Tongue (tissue), 3 donors: ENCODE measurements at places on chromosomes 2 and 18. TPM values are rescaled to one million over a fixed set of nuclear protein-coding genes. Genes with fewer than 3 reads are reported as not detected.

Gene SKOR2
- not detected for total RNA-seq

Gene MAP3K19
- 0.21 TPM for total RNA-seq

Gene ALKAL2
- total RNA-seq, result 2.3 TPM

Gene RAMP1
- 51.7 TPM for total RNA-seq

Gene NT5DC4
- total RNA-seq, result 0.21 TPM

Gene PLB1
- total RNA-seq, result 2.4 TPM

DNA sequence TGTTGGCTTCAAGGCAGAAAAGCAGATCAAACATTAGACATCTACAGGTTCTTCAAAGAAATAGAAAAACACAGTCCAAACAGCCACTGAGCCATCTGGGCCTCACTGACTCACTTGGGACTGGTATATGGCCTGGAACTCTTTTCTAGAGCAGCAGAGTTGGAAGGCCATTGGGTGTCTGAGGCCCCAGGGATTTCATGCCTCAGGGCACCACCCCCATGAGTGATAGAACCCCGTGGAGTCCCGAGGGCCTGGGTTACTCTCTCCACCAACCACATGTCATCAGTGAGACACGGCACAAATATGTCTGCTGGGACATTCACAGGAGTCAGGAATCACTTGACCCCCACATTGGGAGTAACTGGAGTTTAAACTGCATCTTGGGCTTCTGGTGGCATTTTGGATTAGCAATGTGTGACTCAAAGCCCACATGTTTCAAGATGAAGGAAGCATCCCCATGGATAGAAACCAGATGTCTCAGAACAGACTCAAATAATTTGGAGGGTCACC is 44.0 kb downstream of the CAPN13 start:
- DNase-seq, result no peak

GRCh38 chr2:159227467-159227866 is 59.0 kb downstream of the WDSUB1 start:
- DNase-seq, result no peak

GRCh38 chr2:190340369-190340768 is 3.0 kb upstream of the INPP1 start:
- DNase-seq, result peak; percentile 14

- peak; percentile 43 for DNase-seq
Observed at GRCh38 chr2:12935222-12935621, 218.5 kb downstream of the TRIB2 start.

DNA sequence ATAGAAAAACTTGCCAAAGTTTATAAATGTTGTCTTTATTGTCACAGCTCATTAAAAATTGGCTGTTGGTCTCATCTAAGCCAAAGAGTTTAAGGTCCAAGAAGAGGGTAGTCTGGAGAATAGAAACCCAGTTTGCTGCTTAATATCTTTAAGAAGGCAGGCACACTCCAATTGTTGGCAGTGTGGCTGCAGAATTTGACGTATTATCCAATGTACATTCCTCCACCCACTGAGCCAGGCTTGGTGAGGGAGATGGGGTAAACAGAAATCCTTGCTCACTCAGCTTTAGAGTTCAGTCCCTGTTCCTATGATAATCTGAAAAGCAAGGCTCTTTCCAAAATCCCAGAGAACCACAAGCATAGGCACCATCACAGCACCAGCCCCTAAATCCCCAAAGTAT is 10.7 kb upstream of the ADD2 start:
- peak; percentile 66 for DNase-seq

DNA sequence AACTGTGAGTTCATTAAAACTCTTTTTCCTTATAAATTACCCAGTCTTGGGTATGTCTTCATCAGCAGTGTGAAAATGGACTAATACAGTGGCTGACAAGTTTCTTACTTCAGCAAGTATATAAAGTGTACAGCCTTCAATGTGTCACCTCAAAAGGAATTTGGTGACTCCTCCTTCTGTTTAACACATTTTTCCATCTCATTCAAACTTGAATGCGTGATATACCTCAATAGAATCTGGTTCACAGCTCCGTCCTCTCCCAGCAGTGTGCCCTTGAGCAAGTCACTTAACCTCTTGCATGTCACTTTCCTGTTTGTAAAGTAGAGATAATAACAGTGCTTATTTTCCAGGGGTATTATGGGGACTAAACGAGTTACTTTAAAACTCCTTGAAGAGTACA is 159.6 kb downstream of the CCBE1 start:
- DNase-seq, result no peak

GRCh38 chr2:174078275-174078674 is 113.1 kb upstream of the SP3 start:
- peak; percentile 32 for DNase-seq

DNA sequence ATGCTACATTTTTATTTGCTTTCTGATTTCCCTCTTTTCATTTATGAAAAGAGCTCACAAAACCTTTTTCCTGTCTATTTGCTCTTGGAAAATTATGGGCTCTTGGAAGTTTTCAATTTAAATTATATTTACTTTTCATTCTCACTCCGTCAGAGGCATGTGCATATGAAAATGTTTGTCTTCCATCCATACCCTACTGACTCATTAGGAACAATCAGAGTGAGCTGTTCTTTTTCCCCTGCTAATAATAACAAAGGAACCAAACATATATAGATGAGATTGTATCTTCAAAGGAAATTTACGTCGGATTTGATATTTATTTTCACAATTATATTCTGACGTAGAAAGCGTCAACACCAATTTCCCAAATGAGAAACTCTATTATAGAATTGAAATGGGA is 1101.2 kb downstream of the TSN start:
- DNase-seq, result no peak

DNA sequence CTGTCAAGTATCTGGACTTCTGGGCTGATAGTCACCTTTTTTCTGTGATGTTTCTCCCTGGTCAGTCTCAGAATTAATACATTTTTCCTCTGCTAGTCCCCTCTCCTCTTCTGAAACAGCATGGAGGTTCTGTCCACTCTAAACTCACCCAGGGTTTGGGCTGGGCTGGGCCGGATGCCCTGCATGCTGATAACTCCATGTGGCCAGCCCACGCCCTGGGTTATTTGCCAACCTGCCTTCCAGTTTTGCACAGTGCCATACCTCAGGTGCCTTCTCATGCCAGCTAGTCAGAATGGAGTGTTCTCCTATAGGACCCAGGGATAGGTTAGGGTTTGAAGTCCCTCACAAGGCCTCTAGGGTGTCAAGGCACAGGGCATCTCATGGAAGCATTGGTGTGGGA is 32.2 kb downstream of the MEX3C start:
- no peak for DNase-seq

DNA sequence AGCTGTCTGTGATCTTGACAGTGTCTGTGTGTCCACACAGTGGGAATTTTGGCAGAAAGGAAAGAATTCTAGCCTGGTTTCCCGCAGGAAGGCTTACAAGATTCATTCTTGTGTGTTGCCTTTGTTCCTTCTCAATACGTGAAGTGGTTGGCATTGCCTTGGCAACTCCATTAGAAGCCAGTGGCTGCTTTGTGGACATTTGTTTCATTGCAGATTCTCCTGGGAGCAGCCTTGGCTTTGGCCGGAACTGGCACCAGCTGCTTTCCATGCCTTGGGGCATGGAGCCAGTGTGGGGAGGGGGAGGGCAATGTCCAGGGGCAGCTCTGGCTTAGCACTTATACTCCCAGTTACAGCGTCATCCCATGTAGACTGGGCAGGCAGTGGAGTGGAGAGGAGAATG is 39.4 kb downstream of the KIF5C start:
- peak; percentile 44 for DNase-seq

GRCh38 chr2:217360781-217361482 is 501.1 kb upstream of the TNP1 start:
- DNase-seq, result no peak

GRCh38 chr2:27496357-27497287 is at the start of gene GCKR:
TSS of gene GCKR (plus strand) at chr2:27496839. CDS start at chr2:27496905, 66 bp downstream.
- no peak for DNase-seq

DNA sequence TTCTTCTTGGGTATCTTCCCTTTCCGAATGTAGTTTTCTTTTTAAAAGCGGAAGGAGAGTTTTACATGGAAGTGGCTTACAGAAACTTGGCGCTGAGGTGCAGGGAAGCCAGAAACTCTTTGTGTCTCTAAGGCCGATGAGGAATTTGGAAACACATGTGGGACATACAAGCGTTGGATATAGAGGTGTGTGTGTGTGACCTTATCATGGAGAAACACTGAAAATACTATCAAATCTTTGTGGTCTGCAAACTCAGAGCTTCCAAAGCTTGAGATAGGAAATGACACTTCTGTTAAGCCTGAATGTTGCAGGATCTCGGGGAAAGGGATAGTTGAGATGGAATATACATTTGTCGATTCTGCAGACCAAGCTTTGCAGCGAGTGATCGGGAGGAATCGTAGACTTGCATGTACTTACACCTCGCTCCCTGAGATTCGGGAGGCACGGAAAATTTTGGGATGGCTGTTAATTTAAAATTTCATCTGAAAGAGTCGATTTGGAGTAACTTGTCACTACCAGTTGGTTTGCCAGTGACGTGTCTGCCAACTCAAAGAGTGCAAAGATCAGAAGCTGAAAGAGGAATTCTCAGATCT is 1.0 kb downstream of the NAB1 start:
- peak; percentile 72 for DNase-seq

DNA sequence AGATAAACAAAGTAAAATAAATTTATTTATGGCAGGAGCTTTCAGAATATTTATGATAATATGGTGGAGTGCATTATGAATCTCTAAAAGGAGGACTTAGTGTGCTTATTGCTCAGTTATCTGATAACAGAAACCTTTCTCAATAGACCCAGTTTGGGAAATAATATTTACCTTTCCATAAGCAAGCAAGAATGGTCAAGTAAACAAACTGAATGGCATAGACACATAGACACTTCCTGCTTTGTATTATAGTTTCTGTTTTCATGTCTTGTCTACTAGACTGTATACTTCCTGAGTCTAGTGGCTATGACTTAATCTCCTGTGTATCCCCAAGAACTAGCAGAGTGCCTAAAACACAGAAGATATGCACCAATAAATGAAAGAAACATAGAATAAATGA is 87.8 kb downstream of the UPP2 start:
- DNase-seq, result no peak

DNA sequence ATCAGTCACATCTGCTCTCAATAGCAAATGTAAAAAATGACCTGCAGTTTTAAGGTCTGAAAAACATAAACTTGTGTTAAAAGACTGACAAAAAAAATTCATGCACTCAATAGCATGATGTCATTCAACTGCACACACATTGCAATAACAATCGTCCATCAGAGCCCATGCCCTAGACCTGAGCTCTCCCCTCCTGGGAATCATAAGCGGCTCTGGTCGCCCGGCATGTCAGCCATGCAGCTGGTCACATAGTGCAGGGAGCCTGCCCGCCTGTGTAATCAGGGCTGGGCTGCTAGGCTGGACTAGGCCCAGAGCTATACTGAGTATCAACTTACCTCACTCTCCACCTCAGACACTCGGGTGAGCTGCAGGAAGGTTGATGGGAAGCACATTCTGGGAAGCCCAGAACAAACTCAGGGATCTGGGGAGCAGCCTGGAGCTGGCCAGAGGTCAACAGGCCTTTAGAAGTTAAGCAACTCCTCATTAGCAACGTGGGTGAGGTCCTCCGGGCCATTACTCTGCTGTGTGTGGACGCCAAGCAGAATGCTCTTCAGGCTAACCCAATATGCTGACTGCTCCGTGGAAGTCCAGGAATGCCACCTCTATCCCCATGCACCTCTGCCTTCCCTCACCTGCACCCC is 165.5 kb downstream of the TTC32 start:
- DNase-seq, result peak; percentile 47

DNA sequence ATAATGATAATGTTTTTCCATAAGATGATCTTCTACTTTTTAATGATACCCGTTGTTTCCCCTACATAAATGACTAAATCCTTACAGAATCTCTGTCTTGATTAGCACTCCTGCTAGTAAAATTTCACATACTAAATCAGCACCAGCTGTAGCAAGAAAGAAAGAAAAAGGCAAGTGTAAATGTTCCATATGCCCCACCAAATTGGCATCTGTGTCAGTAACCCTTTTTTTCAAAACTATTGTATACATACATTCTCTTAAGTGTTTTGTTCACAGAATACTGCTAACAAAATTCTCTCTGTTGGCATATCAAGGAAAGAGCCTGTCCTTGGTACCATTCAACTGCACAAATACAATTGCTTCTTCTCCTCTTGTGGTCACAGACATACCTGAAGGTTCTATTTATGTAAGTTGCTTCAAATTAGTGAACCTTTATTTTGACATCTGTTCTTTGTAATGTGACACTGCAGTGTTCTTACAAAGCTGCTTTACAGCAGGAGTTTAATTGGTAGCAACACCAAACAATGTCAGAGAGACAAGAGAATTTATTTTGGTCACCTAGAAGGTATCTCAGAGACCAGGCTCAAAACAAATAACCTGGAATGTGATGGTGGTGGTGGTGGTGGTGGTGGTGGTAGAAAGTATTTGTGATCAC is 641.9 kb downstream of the ZEB2 start:
- DNase-seq, result no peak

- DNase-seq, result peak; percentile 31
Observed at GRCh38 chr2:229205704-229206103, 65.4 kb downstream of the PID1 start.

DNA sequence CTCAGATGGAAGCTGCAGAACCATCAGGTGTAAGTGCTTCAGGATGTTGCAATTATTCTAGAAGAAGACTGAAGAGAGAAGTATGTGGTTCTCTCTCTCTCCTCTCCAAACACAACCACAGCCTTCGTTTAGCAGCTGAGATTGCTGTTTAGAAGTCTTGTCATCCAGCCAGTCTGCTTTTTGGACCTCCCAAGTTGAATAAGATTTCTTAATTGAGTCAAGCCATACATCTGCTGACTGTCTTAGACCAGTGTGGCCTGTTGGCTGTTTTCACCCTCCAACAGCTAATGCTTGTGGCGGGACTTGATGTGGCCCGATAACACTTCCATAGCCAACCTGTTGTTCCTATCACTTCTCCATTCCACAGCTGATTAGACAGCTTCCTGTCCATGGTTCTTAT is 91.3 kb upstream of the TMEM17 start:
- peak; percentile 53 for DNase-seq

DNA sequence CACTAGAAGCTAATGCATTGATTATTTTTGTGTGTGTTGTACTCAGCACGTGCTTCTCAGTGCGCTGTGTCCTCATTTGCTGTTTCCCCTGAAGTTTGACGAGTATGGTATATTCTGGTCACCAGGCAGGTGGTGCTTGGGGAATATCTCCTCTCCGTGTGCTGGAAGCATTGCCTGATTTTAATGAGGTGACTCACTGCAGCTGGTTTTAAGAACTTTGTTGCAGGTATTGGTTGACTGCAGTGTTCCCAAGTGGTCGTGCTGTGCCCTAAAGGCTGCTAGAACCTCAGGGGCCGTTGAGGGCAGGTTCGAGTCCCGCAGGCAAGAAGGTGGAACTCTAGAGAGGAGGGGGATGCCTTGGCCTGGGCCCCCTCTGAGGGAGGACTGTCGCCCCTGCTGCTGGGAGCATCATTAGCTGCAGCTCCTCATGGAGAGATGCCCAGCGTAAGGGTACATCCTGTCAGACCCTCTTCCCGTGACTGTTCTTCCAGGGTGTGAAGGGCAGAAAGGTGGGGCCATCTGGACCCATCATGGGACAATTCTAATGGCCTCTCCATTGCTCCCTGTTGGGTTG is 82.6 kb downstream of the AGAP1 start:
- DNase-seq, result no peak

GRCh38 chr18:6414118-6414722 is 491 bp downstream of the L3MBTL4 start:
- DNase-seq, result peak; percentile 67

- DNase-seq, result no peak
Observed at GRCh38 chr18:35811896-35812295, 160.6 kb upstream of the RMP24 start.
